NCI-H1436 treated with DMSO at 0.1 percent for 48 hours (cell line): ENCODE measurements at places on chromosomes 5 and 9.

DNA sequence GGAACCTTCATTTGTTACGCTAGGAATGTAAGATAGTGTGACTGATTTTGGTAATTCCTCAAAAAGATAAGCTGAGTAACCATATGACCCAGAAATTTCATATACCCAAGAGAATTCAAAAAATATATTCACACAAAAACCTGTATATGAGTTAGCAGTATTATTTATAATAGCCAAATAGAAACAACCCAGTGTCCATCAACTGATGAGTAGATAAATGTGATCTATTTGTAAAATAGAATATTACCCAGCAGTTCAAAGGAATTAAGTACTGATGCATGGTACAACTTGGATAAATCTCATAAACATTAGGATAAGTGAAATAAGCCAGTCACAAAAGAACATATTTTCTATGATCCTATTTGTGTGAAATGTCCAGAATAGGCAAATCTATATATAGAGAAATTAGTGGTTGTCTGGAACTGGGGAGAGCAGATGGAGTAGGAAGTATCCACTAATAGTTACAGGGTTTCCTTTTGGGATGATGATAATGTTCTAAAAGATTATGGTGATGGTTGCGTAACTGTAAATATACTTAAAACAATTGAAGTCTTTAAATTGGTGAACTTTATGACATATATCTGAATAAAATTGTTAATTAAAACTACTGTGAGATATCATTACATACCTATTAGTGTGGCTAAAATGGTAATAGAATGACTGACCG, 10.2 kb downstream of the MARCHF6 start:
- DNase-seq = no peak

DNA sequence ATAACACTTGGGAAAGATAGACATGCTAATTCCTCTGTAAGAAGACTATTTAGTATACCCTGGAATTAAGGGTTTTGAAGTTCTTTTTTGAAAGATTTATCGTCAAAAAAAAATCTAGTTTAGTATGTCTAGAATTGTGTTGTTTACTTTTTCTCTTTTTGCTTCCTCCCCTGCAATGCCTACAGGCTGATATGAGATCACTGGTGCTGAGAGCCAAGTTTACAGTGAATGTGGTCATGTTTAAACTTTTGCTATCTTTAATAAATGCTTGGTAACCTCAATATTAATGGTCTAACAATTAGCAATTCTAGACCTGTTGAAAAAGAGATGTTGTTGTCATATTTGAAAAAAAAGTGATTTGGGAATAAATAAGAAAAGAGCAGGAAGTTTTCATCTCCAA, 86.1 kb downstream of the CWC27 start:
- DNase-seq = no peak

- no peak for DNase-seq
Measured at GRCh38 chr9:6502399-6502798, 89.4 kb downstream of the UHRF2 start.

DNA sequence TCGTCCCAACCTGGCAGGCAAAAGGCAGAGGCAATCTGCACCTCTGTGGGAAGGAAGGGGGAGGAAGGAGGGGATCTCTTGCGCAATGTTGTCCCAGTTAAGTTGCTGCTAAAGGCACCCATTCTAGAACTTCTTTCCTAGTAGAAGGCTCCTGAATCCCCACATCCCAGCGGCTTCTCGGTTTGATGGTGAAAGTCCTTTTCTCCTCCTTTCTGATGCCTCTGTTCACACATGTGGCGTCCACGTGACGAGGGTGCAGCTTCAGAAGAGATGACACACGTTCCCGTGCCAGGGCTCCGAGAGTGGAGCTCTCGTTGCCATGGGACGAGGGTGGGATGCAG, 96.9 kb upstream of the FCN2 start:
- DNase-seq = no peak

DNA sequence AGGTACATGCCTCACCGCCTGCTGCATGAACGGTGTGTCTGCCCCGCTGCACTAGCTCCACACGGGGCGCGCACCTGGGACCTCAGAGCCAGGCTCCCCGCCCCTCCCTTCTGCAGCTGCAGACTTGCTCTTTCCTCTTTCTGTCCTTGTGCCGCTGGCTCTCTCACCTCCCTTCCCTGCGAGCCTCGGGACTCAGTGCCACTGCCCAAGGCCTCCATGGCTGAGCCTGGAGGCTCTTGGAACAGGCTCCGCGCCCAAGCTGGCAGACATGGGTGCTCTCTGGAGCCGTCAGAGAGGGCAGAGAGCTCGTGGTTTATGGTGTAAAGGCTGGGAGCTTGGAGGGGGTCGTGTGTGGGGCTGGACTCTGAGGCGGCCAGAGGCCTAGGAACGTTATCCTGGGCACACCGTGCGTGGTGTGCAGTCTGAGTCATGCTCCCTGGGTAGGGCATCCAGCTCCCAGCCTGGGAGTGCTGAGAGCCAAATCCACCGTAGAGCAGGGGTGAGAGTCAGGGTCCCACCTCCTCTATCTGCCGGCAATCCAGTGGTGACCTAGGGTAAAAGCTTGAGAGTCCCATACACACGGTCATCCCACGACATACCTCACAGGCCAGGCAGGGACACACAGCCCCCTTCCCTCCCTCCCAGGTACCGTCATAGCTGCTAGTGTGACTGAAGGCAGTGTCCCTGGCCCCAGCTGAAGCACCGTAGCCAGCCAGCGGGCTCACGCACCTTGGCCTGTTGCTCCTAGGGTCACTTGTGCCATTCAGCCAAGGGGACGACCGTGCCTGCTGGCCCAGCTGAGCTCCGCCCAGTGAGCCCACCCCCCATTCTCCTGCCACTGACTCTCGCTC, 22.4 kb downstream of the GOLGA2 start:
- DNase-seq = no peak

DNA sequence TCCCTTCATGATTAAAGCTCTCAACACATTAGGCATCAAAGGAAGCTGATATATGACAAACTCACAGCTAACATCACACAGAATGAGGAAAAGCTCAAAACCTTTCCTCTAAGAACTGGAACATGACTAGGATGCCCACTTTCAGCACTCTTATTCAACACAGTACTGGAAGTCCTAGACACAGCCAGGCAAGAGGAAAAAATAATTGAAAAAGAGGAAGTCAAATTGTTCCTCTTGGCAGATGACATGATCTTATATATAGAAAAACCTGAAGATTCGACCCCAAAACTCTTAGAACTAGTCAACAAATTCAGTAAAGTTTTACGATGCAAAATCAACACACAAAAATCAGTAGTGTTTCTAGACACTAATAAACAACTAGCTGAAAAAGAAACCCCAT, 144.3 kb upstream of the NREP start:
- no peak for DNase-seq

DNA sequence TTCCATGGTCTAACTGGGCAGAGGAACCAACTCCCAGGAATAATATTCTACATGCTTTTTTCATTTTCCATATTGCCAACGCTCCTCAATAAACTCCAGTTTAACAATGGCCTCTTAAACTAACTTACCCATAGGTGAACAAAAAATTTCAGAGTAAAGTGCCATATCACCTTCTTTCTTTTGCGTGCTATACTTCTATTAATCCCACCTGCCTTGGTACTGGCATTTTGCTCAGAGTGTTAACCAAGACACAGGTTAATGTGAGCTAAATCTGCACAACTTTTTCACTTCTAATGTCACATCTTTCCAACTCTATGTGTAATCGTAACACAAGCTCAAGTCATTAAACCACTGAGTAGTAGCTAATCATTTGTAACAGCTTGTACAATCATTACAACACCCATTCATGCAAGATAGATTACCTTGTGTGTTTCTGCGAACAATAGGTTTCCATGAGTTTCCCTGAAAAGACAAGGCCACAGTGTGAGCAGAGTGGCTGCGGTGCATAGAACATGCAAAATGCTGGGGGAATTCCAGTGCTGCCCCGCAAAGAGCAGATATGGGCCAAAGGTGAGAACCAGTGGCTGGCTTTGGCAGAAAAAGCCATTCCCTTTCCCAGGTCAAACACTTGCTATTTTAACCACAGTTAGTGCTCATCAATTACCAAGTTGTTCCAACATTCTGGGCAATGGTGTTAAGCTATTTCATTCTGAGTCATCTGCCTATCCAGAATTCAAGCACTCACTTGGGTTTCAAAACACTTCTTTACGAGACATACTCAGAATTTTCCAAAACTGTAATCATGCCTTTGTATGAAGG, 42.8 kb downstream of the TIMD4 start:
- DNase-seq = no peak

DNA sequence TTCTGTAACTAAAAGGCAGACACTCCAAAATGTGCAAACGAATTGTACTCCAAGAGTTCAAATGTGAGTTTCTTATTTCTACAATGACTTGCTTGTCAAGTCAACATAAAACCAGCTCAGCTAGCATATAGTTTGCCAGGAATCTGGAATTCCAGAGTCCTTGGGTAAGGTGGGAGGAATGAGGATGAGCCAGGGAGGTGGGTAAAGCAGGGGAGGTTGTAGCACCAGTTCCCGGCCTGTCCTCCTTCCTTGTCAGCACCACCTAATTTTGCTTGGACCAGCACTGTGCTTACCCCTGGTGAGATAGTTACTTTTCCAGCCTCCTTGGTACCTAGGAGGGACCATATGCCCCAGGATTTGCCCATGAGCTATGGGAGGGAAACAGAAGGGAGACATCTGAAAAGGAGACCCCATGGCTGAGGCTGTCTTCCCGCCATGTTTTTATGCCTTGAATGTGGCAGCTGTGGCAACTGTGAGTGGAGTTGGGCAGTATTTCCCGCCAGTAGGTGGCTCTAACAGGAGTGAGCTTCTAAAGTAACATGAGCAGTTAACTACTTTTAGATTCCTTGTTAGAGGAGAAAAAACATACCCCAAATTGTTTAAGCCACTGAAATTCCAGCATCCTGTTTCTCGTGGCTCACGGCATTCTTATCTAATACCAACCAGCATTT, 302.5 kb downstream of the TENT4A start:
- no peak for DNase-seq

- DNase-seq = no peak
Measured at GRCh38 chr9:134208310-134208841, 44.0 kb upstream of the RNU6ATAC start.

DNA sequence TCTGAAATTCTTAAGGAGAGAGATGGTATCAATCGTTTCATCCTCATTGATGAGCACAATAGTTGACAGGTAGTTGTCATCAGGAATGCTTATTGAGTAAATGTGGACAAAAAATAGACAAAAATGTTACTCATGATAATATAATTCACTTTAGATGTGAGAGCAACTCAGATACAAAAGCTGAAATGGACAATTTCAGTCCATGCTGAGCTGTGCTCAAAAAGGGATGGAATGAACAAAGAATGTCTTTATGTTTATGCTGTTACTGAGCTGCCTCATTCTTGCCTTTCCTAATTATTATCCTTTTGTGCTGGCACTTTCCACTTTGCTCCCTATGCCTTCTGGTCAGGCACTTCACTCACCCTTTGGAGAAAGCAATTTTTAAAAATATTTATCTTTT, 49.5 kb downstream of the JAKMIP2 start:
- no peak for DNase-seq

DNA sequence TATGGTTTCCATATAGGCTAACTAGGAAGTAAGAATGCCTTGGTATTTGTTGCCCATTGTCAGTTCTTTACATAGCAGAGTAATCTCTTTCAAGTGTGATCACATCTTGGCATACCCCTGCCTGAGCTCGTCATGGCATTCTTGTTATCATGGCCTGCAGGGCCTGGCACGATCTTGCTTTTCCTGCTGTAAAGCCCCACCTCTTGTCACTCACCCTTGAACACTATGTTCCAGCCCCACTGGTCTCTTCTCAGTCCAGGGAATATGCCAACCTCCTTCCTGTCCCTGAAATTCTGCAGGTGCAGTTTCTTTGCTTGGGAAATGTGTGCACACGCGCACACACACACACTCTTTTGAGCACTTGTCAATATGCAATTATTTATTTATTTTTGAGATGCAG, 250.2 kb upstream of the DMRT1 start:
- DNase-seq = no peak

GRCh38 chr5:163867738-163868137, 362.3 kb downstream of the MAT2B start:
- DNase-seq = no peak

DNA sequence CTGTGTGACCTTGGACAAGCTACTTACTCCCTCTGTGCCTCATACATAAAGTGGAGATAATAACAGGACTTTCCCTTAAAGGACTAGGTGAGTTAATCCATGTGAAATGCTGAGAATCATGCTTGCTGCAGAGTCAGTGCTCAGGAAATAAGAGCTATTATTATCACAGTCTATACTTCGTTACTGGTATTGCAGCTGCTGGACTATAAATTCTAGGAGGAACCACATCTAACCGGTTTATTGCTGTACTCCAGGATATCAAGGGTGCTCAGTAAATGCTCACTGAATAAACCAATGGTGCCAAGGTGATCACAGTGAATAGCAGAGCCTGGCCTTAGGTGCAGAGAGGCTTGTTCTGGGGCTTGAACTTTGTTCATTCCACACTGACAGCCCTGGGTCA, 69.3 kb downstream of the HSPA4 start:
- no peak for DNase-seq

DNA sequence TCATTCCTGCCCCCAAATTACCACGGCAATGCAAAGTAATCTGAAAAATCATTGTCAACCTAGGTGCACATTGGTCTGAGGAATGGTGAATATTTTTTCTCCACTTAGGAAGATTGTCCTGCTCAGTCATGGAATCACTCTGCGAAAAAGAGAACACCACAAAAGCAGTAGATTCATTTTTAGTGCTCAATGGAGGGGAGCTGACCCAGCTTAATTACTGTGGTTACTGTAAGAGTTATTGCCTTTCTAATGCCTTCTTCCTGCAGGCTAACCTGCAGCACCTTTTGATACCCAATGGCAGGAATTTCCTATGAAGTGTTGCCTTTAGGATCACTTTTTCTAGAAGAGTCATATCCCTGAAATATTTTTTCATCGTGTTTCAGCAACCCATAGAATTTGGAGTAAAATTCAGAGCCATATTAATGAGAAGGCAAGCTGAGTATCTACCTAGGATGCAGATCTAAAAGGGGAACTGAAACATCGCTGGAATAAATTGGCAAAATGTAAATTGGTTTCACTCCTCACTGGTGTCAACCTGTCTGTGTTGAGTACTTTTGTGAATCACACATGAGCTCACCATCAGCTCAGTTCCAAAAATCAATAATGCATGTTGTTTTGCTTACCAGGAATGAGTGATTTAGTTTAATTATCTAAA, 464.5 kb downstream of the CSNK1G3 start:
- DNase-seq = no peak

GRCh38 chr5:138138949-138139780, at the start of gene NME5:
TSS of gene NME5 (minus strand) at chr5:138139428. CDS start at chr5:138138780, 648 bp downstream.
- peak; percentile 6 for DNase-seq
